ENCODE measurements at places on chromosomes 16 and 17.

DNA sequence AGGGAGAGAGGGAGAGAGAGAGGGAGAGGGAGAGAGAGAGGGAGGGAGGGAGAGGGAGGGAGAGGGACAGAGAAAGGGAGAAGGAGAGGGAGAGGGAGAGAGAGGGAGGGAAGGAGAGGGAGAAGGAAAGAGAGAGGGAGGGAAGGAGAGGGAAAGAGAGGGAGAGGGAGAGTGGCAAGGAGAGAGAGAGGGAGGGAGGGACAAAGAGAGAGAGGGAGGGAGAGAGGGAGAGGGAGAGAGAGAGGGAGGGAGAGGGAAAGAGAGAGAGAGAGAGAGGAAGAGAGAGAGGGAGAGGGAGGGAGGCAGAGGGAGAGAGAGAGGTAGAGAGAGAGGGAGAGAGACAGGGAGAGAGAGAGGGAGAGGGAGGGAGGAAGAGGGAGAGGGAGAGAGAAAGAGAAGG, 73.5 kb downstream of the AXIN2 start:
- DNase-seq = no peak

- DNase-seq = no peak
Measured at GRCh38 chr17:6070913-6071511, 833 bp downstream of the WSCD1 start.

- no peak for DNase-seq
Measured at GRCh38 chr17:65025297-65025696, 31.2 kb downstream of the GNA13 start.

DNA sequence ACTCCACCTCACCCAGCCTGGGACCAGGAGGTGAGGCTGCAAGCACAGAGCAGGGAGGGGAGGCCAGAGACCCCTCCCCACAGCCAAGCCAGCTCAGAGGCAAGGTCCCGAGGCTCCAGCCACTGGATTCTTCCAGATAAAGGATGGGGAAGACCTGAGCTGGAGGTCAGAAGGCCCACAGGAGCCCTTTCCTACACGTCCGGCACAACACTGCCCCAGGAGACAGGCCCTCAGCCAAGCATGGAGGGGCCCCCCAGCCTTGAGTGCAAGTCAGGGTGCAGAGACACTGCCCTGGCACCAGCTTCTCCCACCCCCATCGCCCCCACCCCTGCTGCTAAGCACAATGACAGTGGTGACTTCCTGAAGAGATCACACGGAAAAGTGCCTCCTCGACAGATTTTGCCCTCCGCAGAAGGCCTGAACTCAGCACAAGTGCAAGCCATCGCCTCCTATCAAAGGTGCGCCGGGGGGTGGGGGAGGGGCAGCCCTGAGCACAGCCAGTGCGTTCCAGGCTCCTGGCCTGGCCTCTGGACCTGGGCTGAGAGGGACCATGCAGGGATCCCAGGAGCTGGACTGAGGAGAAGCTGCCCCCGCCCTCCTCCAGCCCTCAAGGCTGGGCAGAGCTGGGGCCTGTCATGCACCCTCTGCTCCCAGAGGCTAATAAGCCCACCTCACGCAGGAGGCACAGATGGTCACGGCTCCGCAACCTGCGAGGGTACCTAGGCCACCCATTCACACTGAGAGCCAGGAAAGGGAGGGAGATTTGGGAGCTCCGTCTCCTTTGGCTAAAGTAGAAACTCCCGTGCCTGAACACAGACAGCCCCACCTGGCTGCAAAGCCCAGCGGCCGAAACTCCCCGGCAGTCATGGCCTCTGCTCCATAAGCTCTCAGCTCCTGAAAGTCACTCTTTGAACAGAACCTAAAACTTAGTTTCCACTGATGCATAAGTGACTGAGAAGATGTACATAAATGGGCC, 2.7 kb downstream of the MAFG start:
- no peak for DNase-seq

DNA sequence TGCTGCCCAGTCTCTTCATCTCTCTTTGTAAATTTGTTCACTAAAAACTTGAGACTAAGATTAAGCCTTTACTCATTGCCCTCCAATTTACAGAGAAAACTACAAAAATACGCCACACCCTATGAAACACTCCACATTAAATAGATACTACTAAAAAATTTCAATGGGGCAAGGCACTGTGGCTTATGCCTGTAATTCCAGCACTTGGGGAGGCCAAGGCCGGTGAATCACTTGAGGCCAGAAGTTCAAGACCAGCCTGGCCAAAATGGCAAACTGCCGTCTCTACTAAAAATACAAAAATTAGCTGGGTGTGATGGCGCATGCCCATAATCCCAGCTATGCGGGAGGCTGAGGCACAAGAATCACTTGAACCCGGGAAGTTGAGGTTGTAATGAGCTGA, 3.8 kb downstream of the UBE2O start:
- DNase-seq = no peak

DNA sequence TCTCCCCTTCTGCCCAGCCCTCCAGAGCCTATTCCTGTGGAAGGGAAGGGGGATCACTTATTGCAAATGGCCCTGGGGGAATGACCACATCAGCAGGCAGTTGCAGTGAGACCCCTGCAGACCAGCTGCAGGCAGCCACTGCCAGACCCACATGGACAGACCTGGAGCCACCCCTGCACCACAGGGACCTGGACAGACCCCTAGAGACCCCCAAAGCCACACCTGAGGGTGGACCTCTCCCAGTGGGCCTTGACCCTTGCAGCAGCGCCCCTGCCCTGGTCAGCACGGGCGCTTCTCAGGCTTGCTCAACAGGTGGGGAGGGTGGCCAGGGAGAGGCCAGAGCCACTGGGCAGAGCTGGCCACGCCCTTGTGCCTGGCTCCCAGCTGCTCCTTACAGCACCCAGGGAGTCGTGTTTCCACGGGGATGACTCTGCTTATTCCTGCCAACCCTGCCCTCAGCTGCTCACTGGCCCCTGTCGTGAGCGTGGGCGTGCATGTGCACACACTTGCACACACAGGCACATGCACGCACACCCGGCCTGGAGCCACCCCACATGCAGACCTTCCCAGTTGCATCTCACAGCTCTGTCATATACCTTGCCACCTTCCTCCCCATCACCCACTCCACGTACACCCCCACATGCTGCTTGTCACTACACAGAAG, 1.3 kb upstream of the SCN4A start:
- no peak for DNase-seq

DNA sequence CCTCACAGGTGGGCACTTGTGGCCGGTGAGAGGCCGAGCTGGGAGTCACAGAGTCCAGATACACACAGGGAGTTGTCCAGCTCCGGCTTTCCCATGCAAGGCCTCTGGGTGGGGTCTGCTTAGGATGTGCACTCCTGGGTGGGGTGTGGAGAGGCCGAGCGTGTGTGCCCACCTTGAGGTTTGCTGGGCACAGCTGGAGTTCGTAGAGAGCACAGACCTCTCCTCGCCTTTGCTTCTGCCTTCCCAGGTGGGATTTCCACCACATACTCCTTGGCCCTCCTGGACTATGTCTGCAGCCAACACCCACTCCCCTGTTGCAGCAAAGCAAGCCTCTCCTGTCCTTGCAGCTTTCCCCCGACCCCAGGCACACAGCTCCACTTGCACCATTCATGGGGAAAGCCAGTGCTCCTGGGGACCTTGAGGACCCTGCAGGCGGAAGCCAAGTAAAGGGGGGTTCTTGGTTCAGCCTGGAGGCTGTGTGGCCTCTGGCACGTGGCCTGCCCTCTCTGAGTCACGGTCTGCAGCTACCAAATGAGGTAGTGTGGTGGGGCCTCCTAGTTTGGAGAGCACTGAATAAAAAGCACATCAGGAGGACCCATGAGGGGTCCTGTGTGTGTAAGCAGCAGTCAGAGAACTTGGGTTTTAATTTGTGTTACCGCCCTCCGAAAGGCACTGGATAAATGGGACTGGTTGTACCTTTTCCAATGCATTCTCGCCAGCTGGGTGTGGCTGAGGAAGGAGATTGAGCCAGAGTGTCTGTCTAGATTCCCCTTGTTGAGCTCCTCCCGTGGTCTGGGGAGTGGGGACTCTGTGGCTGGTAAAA, 31.5 kb downstream of the MPRIP start:
- no peak for DNase-seq

DNA sequence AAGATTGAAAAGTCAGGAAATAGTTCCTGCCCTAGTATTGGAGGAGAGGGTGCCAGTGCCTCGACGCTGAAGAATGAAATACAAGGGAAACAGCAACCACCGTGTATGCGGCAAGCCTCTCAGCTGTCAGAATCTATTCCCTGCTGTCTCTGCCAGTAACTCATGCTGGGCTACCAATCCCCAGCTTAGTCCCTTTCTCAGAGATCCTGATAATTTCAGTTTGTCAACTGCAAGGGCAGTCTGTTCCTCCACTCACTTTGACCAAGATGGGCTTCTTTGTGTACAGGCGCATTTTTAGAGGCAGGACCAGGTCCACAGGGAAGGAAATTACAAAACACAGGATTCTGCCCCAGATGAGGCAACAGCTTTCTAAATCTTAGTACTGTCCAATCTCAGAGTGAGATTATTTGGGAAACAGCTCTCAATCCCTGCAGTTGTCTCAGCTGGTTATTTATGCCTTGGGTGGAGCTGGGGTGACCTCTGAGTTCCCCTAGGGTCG, 1.3 kb downstream of the NQO1 start:
- DNase-seq = no peak

GRCh38 chr17:5184288-5184687, 7.4 kb downstream of the ZNF594 start:
- DNase-seq = no peak

- DNase-seq = no peak
Measured at GRCh38 chr16:68074850-68075555, 10.2 kb upstream of the NFATC3 start.

DNA sequence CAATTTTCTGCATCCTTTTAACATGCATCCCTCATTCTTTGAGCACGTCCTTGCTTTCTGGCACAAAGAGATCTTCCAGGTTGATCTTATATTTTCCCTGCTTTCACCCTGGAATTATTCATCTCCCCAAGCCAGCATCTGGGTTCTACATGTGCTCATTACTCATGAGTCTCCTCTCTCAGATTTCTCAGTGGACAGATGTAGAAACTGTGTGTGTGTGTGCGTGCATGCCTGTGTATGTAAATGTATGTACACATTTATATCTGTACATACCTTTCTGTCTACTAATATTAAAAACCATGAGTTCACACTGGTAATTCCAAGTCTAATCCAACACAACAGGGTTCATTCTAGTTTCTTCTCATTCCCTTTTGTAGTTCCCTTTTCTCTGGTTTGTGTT, 41.9 kb upstream of the NSRP1 start:
- DNase-seq = no peak

DNA sequence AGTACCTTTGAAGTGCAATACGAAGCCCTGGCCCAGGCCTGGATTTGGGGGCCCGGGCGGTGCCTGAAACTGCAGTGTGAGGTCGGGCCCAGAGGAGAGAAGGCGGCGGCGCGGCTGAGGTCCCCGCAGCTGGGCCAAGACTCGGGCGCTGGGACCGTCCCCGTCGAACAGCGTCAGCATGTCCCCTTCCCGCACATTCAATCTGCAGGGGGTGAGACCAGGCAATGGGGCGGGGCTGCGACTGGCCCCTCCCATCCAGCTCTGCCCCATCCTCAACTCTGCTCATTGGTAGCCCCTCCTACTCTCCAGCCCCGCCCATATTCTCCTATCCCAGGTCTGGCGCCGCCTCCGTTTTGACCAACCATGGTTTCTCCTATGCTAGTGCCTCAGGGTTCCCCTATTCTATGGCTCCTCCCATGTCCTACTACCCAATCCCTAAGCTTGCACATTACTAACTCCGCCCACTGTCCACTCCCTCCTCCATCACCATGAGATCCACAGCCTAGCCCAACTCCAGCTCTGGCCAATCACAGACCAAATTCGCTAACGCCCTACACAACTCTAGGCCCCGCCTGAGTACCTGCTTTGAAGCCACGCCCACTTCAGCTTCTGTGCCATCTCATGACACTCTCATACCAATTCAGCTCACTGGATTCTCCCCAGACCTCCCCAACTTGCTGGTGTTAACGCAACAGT, 14.4 kb upstream of the CDIPT start:
- peak; percentile 55 for DNase-seq
